ENCODE measurements at places on chromosomes 5 and 9.

DNA sequence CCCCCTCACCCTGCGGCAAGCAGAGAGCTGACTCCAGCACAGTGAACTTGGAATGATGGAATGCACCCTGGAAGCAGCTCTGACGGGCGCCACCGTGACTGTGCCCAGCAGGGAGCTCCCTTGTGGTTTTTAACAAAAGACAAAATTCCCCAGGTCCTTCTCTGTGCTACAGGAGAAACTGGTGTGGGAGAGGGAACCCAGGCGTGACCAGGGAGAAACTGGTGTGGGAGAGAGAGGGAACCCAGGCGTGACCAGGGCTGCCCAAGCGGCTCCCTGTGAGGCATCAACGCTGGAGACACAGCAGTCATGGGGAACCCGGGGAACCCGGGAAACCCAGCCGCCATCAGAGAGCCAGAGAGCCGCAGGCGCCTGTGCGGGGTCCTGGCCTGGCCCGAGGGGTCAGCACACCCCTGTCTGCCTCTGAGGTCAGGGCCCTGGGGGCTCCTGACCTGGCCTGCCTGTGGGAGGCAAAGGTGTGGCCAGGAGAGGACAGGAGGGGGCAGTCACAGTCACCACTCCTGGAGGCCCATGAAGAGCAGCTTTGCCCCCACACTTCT, 3.1 kb upstream of the AHRR start:
- DNase-seq, result peak; percentile 71

- DNase-seq, result no peak
These were observed 1055.5 kb upstream of the DMAC1 start for GRCh38 chr9:8855046-8855445.

DNA sequence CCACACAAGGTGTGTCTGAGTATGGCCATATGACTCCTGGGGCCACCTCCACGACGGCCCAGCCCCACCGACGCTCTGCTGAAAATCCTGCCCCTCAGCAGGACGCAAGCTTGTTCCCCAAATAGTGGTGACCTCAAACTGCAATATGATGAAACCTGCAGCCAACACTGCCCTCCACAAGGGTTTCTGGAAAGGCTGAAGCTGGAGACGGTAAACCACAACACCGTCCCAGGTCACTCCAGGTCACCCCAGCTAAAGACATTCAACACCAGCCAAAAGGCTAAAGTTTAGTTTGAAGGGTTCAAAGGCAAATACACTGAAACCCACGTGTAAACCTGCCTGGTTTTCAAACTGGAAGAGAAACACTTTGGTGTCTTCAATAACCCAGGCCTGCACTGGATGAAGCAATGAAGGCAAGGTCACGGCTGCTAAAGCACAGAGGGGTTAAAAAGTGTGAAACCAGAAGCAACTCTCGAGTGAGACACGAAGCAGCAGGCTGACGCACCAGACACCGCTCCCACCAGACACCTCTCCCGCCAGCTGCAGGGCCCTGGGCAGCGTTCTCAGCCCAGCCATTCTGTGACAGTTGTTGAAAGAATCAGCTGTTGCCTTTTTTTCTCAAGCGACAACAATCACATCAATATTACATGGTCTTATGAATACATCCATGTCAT, 1.8 kb upstream of the LHX3 start:
- no peak for DNase-seq

GRCh38 chr9:113219186-113219936, 1.7 kb downstream of the FKBP15 start:
- DNase-seq, result no peak

- no peak for DNase-seq
These were observed 93.4 kb downstream of the SIL1 start for GRCh38 chr5:139104577-139105276.

DNA sequence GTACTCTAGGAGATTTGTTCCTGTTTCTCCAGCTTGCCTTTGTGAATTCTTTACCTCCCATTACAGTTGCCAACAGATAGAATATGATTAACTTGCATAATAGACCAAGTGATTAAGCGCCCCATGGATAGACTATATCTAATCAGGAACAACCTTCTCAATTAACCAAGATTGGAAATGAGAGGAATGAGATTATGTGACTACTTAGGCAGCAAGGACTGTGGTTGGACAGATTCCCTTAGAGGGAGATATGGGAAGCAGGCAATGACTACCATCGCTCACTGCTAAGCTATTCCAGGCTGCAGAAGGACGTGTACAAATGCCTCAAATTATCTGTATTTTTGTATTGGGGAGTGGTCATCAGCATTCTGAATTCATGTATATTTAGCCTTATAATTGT, 278.1 kb upstream of the DAB2 start:
- no peak for DNase-seq

DNA sequence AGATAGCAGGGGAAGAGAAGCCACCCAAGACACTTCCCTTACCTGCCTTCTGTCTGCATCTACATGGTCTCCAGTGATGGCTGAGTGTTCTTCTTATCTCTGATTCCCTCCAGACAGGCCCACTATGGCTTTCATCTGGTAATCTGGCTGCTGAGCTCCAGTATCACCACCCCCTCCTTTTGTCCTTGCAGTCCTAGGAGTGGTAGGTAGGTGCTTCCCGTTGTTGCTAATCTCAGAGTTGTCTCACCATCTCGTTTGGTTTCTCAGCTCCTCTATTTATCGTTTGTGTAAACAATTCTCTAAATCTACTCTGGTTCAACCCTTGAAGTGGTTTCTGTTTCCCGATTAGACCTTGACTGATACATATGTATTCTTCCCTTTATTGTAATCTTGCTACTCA, 243.8 kb upstream of the RFX3 start:
- DNase-seq, result no peak

DNA sequence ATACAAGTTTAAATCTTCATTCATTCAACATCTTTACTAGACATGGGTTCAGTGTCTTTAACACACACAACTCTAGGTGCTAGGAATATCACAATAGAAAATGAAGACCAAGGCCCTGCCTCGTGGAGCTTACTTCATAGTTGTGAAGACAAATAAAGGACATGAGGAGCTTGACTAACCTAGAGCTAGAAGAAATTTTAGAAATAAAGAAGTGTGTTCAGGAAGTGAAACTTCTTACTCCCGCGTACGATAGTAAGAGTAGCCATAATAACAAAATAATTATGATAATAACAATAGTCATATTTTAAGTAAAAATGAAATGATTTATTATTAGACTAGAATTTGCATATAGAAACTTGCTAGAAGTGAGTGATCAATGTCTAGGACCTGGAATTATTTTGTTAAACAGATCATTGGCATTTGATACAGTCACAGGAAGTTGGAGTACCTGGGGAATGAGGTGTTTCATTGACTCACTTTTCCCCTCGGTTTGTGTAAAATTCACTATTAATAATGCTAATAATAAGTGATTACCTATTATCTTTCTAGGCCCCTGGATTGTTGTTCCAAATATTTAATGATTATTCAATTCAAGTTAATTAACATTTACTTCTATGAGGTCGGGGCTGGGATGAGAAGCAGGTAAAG, 331.3 kb downstream of the NSG2 start:
- DNase-seq, result no peak

DNA sequence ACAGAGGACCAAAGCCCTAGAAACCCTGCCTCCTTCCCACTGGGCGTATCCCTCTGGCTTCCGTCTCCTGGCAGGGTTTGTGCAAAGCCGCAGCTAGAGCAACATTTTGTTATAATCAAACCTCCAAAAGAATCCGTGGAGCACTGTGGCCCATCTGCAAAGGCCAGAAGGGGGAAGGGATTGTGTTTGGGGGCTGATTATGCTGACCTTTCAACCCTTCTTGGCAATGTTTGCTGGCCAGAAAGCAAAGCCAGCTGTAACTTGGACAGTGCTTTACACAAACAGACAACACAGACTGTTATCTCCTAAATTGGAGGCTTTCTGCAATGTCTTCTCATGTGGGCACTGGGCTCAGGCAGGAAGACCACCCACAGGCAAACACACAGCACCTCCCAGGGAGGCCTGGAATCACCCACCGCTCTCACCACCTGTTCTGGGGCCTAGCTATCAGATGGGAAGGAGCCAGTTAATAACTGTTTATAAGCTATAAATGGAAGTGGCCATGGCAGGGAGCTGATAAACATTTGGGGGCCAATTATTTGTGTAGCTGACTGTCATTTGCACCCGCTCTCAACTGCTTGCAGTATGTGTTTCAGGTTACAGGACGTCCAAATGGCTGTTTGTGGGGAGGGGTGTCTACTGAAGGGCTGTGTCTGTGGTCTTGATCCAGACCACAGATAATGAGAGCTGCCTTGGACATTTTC, 121.6 kb upstream of the ERCC6L2 start:
- no peak for DNase-seq

DNA sequence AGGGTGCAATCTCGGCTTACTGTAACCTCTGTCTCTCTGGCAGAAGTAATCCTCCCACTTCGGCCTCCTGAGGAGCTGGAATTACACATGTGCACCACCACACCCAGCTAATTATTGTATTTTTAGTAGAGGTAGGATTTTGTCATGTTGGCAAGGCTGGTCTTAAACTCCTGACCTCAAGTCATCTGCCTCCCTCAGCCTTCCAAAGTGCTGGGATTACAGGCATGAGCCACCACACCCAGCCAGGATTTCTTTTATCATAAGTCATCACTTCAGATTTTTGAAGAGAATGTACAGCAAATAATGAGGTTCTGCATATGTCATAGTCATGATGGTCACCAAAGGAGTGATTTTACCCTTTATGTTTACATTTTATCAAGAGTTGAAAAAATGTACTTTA, 108.1 kb downstream of the GCNT1 start:
- DNase-seq, result no peak

DNA sequence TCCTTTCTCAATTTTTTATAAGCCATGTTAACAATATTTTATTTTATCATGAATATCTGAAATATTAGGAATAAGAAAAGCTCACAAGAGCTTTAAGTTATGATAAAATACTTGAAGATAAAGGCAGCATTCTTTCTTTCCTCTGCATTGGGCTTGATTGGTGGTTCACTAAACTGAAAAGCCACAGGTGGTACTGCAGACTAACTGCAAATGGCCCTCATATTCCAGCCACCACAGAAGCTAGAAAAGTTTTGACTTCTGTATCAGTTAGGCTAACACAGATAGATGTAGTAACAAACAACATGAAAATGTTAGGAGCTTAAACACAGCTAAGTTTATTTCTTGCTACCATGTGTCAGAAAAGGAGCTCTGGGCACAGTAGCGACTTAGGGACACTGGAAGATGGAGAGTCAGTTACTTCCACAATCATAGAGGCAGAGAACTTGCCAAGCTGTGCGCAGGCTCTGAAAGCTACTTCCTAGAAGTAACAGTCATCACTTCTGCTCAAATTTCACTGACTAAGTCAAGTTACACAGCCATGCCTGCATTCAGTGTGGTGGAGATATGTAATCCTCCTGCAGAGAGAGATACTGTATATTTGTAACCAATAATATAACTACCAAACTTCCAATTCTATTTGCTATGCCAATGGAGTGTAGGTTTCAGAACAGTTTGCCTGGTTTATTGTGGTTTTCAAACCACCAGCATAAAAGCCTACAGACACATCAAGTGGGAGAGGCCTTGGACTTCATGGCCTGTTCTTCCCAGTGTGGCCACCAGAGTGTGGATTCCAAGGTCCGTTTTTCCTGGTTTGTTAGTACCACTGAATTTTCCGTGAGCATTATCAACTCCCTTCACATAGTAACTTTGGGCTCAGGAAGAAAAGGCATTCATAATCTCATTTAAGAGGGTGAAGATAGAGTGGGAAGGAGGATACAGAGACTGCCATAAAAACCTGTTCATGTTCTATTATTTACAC, 268.3 kb downstream of the PJA2 start:
- no peak for DNase-seq

GRCh38 chr5:171493646-171494393, 74.4 kb downstream of the FGF18 start:
- no peak for DNase-seq

- DNase-seq, result no peak
These were observed 5.1 kb downstream of the PNPLA7 start for GRCh38 chr9:137545123-137545522.

GRCh38 chr9:107862881-107863280, 373.3 kb upstream of the KLF4 start:
- DNase-seq, result no peak

DNA sequence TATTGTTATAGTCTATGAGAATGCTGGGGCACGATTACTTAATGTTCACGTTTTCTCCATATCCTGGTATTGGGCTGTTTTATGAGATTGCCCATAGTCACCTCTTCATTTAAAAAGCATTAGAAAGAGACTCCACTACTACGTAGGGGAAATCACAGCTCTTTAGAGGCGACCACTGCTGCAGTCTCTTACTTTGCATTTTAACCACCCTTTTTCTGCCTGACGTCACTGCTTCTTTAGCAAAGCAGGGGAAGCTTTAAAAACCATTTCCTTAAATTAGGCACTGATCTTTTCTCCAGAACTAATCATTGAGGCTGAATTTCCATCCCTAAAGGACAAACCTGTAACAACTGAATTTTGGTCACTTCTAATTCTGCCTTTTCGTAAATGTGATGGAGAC, 38.9 kb downstream of the ZNF608 start:
- no peak for DNase-seq

DNA sequence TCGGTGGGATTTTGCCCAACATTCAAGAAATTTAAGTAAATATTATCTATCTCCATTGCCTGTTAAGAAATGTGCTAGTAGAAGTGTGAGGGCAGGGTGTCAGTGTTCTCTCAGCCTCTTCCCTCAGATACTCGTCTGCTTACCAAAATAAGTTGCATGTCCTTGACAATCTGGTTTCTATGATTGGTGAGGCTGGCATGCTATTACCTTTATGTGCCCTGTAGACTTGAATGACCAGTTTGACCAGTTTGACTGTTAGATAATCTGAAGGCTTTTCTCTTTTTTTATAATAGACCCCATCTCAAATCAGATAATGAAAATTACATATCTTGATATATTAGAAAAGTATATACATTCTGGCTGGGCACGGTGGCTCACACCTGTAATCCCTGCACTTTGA, 348 bp downstream of the CATSPER3 start:
- no peak for DNase-seq

DNA sequence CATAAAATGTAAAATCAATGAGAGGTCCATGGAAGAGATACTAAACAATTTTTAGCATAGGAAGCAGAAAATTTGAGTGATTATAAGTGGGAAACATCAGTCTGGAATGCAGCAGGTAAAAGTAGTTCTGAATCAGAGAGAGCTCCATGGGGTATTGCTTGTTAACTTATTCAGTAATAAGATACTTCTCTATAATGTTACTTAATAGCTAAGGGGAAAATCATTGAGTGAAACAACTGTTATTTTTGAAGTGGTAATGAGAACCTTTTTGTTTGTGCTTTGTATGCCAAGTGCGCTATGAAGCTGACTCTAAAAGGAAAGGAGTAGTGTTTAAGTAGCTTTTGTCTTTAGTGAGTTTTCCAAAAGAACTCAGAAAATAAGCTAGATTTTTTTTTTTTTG, 95.2 kb downstream of the ERBIN start:
- DNase-seq, result no peak

GRCh38 chr9:123058834-123059233, 25.4 kb downstream of the GPR21 start:
- peak; percentile 10 for DNase-seq
